Stimulated activated CD8-positive, alpha-beta memory T cell treated with anti-CD3 and anti-CD28 coated beads, Interleukin-4, amount 100 ng/mL, for 1 hour (primary cell): ENCODE measurements at places on chromosomes 2 and 18.

- DNase-seq, result no peak
Measured at GRCh38 chr2:72803151-72803550, 22.7 kb downstream of the EXOC6B start.

GRCh38 chr2:21047141-21048009 is 3.5 kb upstream of the APOB start:
- no peak for DNase-seq

GRCh38 chr18:62637807-62638687 is 77.3 kb upstream of the PHLPP1 start:
- no peak for DNase-seq

GRCh38 chr2:236663287-236664101 is 93.9 kb downstream of the ACKR3 start:
- no peak for DNase-seq

GRCh38 chr2:164773635-164774034 is 68.0 kb downstream of the COBLL1 start:
- DNase-seq, result no peak
